KG1 (cell line): ENCODE measurements at places on chromosomes 7 and 10.
A peak's percentile ranks its signal among the peaks of the same experiment; 100 is the strongest.

- no peak for DNase-seq
Observed at GRCh38 chr7:39663263-39663662, 39.9 kb downstream of the RALA start.

GRCh38 chr10:73246646-73247508 is at the start of gene DNAJC9:
Gene DNAJC9, minus strand, starts transcription at chr10:73247255. Its CDS starts 66 bp downstream, at chr10:73247189.
- peak; percentile 91 for DNase-seq

- no peak for DNase-seq
Observed at GRCh38 chr10:129136074-129136473, 331.0 kb upstream of the MGMT start.

DNA sequence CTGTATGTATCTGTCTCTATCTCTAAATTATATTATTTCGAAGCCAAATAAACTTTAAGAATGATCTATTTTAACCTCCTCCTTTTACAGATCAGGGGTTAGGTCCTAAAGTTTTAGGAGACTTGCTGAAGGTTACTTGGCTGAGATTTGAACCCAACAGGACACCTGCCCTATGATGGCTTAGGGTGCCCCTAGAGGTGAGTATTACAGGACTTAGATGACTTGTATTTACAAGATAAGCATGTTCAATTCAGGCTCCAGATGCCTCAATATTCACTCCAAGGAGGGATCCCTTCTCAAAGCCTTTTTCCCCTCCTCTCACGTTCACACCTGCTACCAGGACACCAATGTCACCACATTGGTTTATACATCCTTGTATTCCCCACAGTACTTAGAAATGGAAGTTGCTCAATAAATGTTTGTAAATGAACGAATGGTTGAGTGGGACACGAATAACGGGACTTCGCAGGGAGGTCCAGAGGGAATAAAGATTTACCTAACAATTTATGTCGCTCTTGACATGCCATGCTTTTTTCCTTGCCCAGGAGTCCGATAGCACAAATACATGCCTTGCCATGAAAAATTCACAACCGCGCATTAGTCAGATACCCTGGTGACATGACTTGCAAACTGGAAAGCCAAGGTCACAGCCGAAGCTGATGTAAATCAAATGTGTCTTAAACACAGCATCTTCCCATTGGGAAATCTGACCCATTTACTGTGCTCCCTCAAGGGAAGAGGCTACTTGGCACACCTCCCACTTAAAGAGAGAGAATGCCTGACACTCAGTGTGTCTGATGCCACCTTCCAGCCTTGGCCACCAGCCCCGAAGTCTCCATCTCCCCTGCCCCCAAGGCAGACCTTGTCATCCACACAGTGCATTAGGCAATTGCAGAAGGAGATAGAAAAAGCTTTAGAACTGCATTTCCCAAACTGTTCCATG is 872.2 kb upstream of the AUTS2 start:
- DNase-seq: no peak

DNA sequence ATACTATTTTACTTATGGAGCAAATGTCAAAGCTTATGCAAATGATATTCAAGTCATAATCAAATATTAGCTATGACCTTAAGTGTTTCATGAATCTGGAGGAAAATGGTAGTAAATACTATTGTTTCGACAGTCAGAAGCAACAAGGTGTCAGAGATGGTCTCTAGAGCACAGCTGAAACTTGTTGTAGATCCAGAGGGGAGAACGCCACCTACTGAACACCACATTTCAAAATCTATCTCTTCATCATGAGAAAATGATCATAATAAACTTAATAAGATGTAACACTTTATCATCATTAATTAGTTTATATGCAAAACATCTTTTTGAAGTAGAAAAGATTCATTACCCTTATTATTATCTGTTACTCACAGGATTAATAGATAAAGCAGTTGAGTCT is 418.7 kb downstream of the GATA3 start:
- no peak for DNase-seq

DNA sequence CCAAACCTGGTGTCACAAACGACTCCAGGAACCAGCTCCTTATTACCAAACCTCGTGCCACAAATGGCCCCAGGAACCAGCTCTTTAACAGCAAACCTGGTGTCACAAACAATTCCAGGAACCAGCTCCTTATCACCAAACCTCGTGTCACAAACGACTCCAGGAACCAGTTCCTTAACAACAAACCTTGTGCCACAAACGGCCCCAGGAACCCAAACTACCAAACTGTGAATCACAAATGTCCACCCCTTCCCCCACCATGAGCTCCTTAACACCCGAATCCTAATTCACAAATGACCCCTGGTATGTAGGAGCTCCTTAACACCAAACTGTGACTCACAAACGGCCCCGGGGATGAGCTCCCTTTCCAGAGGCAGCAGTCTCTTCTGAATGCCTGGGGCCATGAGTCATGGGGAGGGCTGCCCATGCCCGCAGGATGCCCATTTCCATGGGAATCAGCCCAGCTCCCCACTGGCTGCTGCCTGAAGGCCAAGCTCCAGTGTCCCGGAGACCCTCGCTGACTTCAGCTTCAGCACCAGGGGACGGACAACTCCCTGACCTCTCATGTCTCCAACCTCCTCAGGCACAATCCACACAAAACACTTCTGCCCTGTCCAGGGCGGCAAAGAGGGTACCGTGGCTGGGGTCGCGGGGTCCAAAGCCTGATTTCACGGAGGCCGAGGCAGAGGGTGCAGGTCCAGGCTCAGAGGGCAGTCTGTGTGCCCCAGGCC is 213.1 kb downstream of the ELFN1 start:
- no peak for DNase-seq

- no peak for DNase-seq
Observed at GRCh38 chr10:89279421-89279869, 22.4 kb upstream of the IFIT2 start.

GRCh38 chr7:30253796-30254165 is 30.6 kb upstream of the ZNRF2 start:
- no peak for DNase-seq

DNA sequence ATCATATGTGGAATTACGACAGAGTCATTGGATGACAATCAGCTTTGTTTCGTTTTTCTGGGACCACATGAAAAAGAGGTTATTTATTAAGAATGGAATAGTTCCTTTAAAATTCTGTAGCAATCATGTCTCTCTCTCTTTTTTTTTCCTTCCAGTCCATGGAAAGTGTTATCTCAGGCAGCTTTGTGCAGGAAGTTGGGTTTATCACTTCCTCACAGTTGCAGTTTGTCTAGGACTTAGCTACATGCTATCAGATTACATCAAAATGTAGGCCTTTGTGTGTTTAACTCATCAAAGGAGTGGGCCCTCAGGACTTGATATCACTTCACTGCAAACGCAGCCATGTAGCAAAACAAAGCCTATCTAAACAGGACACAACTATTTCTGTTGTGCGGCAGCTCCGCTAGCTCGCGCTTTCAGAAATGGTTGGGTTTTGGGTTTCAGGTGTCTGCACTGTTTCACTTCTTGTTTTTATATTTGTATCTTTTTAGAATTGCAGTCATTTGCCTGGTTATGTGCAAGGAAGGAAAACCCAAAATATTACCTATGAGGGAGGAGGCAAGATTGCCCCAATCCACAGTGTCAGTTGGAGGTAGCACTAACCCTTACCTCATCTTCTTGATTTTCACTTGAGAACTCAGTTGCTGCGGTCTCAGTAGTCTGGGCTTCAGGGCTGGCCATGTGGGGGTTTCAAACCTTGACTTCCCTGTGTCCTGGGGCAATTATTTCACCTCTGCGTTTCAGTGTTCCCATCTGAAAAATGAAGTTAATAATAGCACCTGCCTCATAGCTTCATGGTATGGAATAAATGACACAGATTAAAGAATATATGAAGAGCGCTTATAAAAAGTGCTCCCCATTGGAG is 66.7 kb downstream of the HHEX start:
- DNase-seq: peak; percentile 77

DNA sequence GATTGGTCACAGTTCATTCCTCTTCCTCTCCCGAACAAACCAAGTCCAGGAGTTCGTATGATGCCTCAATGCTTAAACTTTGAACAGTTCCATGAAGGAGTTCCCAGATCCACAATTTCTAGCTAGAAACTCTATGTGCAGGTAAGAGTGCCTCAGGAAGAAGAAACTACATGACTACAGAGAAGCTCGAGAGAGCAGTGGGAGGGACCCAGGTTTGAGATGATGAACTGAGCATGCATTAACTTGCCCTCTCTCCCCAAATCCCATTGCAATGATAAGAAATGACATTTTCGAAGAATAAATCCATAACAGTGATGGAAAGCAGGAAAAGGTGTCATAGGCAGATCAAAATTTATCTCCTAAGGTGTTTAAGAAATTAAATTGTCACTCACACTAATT is 140.6 kb upstream of the JCAD start:
- no peak for DNase-seq

GRCh38 chr10:16832351-16833080 is 15.3 kb upstream of the RSU1 start:
- no peak for DNase-seq

DNA sequence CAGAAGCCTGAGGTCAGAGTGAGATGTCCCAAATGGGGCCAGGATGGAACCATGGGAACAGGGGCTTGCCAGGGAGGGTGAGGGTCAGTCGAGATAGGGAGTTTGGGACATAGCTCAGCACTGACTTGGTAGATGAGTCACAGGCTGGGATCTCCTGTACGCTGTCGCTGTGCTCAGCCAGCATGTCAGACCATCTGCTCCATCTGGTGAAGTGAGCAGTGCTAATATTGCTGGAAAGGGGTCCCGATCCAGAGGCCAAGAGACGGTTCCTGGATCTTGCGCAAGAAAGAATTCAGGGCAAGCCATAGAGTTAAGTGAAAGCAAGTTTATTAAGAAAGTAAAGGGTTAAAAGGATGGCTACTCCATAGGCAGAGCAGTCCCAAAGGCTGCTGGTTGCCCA is 505.6 kb downstream of the GALNT17 start:
- no peak for DNase-seq

DNA sequence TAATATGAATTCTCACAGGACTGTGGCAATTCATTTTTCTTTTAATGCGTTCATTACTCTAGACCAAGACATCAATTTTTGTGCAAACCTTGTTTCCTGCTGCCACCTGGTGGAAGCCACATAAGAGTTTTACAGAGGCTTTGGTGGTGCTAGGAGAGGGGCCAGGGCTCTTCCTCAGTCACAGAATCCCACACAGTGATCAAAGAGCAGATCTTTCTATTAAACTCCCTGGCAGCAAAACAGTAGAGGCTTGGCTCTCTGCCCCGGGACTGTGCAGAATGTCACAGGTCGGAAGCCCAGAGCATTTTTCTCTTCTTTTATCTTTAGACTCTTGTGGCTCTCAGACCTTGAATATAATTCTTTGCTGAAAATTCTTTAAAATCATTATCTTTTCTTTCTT is 506.4 kb upstream of the C7orf33 start:
- no peak for DNase-seq

DNA sequence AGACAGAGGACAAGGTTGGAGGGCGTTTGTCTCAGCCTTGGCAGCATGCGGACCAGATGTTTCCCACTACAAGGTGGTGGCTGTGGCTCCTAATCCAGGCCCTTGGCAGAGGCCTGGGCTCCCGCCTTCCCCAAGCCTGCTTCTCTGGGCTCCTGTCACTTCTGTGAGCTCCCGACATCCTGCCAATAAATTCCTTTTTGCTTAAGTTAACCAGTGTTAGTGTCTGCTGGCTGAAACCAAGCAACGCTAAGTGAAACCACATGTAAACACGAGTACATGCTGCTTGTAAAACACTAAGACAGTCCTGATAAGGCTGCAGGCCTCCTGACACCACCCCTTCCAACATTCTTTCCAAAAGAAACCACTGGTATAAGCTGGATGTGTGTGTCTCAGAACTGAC is 263.6 kb upstream of the ZMIZ1 start:
- DNase-seq: no peak

- DNase-seq: no peak
Observed at GRCh38 chr10:46019177-46019528, 11.3 kb downstream of the NCOA4 start.

GRCh38 chr7:38630720-38631673 is at the start of gene AMPH:
Gene AMPH, minus strand, starts transcription at chr7:38631373. Its CDS starts 22 bp downstream, at chr7:38631351.
- no peak for DNase-seq

GRCh38 chr10:122748496-122748895 is 48.9 kb upstream of the C10orf120 start:
- no peak for DNase-seq
